IMR-90 (cell line): ENCODE measurements at places on chromosomes 11 and 22.

GRCh38 chr11:119134389-119134978 is 13.1 kb downstream of the HINFP start:
- no peak for DNase-seq

DNA sequence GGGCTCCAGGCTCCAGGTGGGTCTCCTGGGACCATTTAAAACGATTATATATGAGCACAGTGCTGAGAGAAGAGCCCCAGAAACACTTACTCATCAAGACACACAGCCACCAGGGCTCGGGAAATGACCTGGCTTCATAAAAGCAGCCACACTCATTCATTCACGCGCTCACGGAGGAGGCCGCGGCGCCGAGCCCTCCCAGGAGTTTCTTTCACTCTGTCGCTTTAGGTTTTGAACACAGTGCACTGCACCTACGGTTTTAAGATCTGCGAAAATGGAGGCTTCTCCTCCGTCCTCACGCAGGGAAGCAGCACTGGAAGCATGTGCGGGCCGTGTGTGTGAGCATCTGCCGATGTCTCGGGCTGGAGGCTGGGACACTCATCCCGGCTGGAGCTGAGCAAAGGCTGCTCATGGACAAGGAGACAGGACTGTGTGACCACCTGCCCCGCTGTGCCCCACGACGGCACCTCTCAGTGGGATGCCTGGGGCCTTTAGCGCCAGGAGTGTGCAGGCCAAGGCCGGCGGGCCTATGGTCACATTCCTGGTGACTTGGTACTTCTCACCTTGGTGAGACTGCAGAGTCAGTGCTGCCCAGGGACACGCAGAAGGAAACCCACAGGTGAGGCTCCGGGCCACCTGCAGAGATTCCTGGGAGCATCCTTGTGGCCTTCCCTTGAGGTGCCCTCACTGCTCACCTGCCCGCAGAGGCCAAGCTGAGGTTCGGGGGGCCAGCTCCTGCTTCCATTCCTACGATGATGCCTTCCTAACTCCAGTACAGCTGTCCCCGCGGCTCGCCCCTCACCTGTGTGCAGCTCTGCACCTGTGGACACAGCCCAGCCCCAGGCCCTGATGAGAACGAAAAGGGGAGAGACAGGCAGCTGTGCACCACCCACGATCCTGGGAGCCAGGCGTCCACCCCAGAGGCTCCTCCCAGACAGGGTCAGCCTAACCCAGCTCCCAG is 872.0 kb downstream of the BRD1 start:
- no peak for DNase-seq

- DNase-seq: no peak
Measured at GRCh38 chr22:44146088-44146861, 34.5 kb upstream of the PARVG start.

GRCh38 chr22:39814899-39815298 is 78.7 kb downstream of the ENTHD1 start:
- DNase-seq: peak; percentile 18

DNA sequence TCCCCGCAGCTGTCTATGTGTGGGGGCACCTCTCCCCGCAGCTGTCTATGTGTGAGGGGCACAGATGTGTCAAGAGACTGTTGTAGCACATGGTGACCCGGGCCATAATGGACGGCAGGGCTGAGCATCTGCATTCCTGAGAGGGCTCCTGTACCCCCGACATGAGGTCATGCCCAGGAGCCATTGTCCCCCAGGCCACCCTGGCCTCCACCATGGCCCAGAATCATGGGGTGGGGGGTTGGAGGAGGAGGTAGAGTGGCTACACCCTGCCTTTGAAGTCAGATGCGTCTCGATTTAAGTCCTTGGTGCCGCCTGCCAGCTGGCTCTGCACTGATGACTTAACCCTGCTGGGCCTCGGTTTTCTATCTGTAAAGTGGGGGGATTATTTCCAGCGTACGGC is 49.1 kb downstream of the ARHGAP8 start:
- no peak for DNase-seq
